ENCODE measurements at places on chromosomes 5 and 9.

DNA sequence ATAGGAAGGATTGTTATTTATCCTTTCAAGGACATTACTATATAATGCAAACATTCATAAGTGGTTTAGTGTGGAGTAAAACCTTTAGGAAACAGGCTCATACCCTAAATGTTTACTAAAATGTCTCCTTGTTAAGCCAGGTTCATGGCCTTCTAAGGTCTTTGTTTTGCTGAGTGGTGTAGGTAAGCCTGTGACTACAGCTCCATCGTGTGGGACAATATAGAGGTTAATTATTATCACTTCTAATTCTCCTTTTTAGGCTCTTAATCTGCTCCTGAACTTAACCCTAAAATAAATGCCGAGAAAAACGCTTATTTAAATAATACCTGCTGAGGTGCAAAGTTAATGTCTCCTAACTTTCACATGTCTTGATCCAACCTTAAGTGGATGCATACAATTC lies 43.8 kb downstream of the SPINK5 start:
- no peak for DNase-seq

- no peak for DNase-seq
Measured at GRCh38 chr9:107118863-107119624, 164.0 kb upstream of the RAD23B start.

GRCh38 chr5:173238312-173239232 lies 3.6 kb upstream of the NKX2-5 start:
- no peak for DNase-seq

GRCh38 chr9:79266986-79267385 lies 304.8 kb upstream of the TLE4 start:
- no peak for DNase-seq

- DNase-seq, result no peak
Measured at GRCh38 chr5:95780597-95780996, 41.9 kb downstream of the GLRX start.

GRCh38 chr5:112467485-112467884 lies 48.4 kb upstream of the EPB41L4A start:
- DNase-seq, result no peak

DNA sequence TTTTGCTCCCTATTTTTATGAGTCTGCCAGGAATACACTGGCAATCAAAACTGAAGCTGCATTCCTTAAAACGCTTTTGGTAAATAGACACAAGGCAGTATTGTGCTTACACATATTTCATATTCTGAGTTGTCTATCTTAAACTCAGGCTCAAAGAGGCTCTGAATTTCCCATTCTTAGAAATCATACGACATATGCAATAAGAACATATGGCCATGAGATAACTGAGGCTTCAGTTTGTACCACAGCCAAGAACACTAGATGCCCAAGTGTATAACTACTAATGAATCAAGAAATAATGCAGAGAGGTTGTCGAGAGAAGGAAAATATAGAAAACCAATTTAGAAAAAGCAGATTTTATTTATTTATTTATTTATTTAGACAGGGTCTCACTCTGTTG lies 357.4 kb downstream of the NDUFS4 start:
- DNase-seq, result no peak

DNA sequence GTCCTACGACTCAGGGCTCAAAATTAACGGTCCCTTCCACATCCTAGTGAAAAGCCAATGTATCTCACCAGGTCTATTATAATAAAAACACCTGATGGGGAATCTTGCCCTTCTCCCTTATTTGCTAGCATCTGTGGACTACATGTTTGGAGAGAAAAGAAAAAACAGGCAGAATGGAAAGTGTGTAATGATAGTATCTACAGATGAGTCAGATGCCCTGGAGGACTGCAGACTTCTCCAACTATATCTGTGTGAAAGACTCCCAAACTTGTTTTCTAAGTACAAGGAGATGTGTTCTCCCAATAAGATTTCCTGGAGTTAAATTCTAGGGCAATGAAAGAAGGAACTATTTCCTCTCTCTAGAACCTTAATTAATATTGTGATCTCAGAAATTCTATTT lies 66.0 kb downstream of the FOXB2 start:
- no peak for DNase-seq

- DNase-seq, result no peak
Measured at GRCh38 chr5:142689081-142689480, 3.2 kb upstream of the FGF1 start.

GRCh38 chr5:126359884-126360283 lies 63.3 kb upstream of the GRAMD2B start:
- DNase-seq, result no peak

DNA sequence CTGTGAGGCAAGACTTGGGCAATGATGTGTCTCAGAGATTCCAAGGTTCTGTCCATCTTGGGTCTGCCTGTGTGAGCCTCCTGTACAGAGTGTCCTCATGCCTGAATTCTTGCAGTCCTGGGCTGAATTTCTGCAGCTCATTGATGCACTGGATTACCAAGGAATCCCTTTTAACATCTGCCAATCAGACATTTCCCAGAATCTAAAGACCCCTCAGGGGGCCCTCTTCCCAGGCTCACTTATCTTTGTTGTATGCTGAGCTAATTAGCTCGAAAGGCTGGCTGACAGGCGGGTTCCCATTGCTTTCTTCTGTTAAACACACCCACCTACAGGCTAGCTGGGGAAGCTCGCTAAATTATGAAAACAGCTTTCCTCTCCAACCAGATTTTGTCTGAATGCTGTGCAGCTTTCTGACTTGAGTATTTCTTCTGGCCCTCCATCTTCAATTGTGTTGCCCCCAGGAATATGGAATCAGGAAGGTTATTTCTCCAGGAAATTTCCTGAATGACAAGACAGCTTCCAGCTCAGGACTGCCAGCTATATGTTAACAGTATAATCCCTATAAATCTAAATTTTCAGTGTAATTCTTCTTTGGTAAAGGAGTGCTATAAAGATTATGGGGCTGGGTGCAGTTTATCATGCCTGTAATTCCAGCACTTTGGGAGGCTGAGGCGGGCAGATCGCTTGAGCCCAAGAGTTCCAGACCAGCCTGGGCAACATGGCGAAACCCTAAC lies at the start of gene LIX1:
Gene LIX1, minus strand, starts transcription at position 91 of the 734 bp plus-strand sequence. Its CDS starts 35 bp downstream, at position 56.
- DNase-seq, result no peak

- DNase-seq, result no peak
Measured at GRCh38 chr9:96140296-96141127, 161.5 kb downstream of the HSD17B3 start.

DNA sequence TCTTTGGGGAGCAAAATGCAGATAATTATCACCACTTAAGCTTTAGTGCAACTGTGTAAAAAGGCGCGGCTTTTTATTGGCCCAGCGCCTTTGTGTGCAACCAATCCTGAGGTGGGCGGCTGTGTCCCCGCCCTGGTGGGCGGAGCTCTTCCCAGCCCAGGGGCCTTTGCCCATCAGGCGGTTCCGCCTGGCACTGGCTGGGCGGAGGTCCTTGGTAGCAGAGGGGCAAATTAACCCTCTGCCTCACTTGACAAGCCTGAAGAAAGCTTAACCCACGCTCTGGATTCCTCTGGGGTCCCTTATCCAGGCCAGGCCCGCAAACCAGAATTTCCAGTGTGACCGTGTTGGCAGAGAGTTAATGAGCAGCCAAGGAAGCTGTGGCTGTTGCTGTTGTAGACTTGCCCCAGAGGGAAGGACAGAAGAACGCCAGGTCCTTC lies 12.8 kb upstream of the NIPAL4 start:
- DNase-seq, result no peak

GRCh38 chr5:72503888-72504491 lies 3.2 kb downstream of the ZNF366 start:
- no peak for DNase-seq

DNA sequence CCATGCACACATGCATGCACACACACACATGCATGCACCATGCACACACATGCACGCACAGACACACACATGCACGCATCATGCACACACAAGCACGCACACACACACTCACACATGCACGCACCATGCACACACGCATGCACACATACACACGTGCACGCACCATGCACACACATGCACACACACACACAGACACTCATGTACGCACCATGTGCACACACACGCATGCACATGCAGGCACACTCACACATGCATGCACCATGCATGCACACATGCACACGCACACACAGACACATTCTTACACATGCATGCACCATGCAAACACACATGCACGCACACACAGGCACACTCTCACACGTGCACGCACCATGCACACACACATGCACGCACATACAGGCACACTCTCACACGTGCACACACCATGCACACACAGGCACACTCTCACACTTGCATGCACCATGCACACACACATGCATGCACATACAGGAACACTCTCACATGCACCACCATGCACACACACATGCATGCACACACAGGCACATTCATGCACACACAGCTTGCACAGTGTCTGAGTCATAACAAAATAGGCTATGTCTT lies 117.5 kb downstream of the TENT4A start:
- DNase-seq, result no peak

- DNase-seq, result no peak
Measured at GRCh38 chr9:78826527-78826926, 529.6 kb downstream of the PSAT1 start.

- no peak for DNase-seq
Measured at GRCh38 chr9:83655433-83655832, 32.5 kb downstream of the IDNK start.

DNA sequence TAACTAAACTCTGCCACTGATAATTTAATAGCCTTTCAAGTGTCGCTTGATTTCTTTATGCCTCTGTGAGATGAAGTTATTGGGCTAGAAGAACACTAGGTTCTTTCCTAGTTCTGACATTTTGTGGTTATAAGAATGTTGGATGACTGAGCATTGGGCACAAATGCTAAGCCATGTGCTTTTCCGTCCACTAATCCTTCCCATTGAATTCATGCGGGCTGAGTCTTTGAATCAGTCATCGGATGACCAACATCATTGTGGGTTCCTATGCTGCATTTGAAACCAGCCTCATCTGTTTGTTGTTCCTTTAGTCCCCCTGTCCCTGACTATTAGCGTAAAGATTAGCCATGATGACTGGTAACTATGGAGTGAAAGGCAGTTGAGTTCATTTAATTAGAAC lies 58.5 kb downstream of the ALDH1A1 start:
- no peak for DNase-seq

DNA sequence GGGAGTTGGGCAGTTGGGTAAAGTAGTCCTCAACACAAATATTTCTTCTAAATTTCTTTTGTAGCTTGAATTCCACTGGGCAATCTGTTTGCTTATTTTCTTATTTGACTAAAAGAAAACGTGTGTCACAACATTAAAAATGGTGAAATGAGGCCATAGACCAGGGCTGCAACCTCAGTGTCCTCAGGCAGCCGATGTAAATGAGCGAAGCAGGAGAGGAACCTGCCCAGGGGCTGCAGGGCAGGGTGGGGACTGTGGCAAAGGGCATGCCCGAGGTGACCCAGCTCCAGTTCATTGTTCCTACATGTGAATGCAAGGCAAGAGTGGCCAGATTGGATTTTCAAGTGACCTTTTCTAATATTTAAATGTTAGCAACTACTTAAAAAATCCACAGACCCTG lies 74.7 kb downstream of the TENT4A start:
- DNase-seq, result no peak

DNA sequence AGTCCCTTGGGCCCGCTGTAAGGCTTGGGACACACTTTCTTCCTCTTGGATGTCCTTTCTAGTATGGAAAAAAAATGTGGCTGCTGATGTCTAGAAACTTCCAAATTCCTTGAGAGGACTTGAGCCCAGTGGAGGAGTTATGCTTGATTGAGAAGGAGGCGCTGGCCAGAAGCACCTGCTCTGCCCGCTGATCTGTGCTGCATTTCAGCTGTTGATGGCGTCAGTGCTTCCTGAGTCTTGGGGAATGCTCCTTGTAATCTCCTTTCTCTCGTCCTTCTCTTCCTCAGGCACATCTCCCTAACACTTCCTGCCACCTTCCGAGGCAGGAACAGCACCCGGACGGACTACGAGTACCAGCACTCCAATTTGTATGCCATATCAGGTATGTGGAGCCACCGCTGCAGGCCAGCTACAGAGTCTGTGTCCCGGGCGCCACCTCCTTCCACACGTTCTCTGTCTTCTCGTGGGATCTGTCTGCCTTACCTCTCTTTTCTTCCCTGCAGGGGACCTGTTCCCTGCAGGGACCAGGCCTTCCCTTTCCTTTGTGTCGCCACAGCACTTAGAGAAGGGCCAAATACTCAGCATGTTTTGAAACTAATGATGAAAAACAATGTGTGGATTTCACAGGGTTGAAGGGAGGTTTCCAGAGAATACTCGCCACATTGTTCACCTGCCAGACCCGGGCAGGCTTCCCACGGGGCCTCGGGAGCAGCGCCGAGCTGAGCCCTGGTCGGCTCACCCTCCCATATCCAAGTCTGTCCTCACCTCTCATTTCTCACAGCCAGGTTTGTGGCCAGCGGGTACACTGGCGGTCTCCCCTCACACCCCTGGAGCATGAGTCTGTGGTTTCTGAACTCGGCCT lies 95.2 kb downstream of the MVB12B start:
- DNase-seq, result no peak

GRCh38 chr5:151688436-151688835 lies 1.7 kb upstream of the SPARC start:
- no peak for DNase-seq

GRCh38 chr5:75460942-75461610 lies 50.4 kb downstream of the CERT1 start:
- no peak for DNase-seq

DNA sequence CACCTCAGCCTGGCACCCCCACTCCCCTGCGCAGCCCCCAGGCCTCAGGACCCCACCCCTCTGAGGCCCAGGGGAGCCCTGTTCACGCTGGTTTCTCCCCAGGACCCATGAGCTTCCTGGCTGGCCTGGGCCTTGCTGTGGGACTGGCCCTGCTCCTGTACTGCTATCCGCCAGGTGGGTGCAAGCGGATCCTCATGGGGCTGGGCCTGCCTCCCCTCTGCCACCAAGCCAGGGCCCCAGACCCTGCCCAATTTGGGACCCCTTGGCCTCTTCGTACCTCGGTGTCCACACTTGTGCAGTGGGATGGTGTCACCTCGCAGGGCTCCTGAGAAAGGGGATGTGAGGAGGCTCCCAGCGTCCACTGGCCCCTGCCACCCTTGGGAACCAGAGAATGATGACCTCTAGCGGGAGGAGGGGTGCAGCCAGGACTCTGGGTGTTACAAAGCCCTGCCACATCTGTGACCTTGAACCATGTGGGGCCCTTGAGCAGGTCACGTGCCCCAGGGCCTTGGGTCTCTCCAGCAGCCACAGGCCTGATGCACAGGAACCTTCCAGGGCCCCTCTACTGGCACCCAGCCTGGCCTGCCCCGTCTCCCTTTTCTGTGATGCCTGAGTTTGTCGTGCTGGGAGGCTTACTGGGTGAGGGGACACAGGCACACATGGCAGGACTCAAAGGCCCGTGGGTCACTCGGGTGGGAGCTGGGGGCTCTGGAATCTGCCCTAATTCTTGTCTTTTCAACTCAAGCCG lies 16.3 kb downstream of the CARD19 start:
- no peak for DNase-seq

GRCh38 chr9:116654059-116654355 lies 33.1 kb upstream of the TRIM32 start:
- no peak for DNase-seq

GRCh38 chr5:91906494-91906893 lies 523.4 kb upstream of the ARRDC3 start:
- no peak for DNase-seq

DNA sequence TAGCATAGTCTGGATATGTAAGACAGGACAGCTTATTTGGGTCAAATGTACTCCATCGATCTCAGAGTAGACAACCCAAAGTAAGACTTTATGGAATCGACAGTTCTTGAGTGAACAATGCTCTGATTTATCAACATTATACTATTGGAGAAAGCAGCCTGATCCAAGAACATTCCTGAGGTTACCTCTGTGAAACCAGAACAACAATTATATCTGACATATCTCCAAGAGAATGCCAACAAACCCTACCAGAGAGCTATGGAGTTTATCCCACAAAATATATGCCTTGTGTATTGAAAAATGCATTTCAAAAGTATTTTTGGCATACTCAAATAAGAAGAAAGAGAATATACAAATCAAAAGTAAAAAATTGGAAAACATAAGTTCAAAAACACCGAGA lies 1985.9 kb downstream of the EFNA5 start:
- no peak for DNase-seq

Measured in stimulated activated CD8-positive, alpha-beta memory T cell treated with anti-CD3 and anti-CD28 coated beads, Interleukin-12 subunit alpha, Interleukin-12 subunit beta, amount 100 ng/mL, for 1 hour (primary cell).